Activated naive CD4-positive, alpha-beta T cell treated with Interleukin-2 at 50 U/mL for 16 hours (primary cell): ENCODE measurements at places on chromosomes 13 and 19.

GRCh38 chr13:85313761-85314503 lies 485.3 kb downstream of the SLITRK6 start:
- DNase-seq: no peak

DNA sequence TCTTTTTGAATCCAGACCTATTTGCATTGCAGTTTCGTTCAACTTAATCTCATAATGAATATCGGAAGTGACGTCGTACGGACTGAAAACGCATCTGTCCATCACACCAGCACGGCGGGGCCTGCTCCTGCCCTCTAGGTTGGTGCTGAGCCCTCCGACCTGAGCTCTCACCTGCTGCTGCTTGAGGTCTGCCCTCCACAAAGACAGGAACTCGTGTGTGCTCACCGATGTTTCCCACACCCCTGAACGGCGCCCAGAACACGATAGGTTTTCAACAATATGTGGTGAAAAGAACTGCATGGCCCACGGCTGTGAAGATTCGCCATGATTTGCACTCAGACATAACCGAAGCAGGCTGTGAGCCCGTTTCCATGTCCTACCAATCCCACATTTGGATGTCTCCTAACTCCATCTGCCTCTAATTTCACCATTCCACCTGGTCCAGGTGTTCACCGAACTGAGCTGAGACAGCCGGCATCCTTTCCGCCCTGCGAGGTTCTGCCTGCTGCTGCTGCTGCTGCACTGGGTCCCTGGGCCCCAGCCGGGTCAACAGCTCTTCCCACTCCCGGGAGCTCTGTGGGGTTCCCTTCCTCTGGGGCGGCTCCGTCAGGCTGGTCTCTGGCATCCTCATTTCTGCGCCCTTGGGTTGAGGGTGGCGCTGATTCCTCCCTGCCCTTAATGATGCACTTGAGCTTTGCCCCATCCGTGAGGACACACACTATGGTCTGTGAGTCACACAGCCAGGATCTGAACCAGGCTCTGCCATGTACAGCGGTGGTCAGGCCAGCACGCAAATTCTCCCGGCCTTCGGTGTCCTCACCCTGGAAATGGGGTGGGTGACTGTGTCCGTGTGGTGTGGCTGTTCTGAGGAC lies 20.9 kb downstream of the GRTP1 start:
- DNase-seq: no peak

GRCh38 chr13:37769078-37769477 lies 100.5 kb downstream of the TRPC4 start:
- DNase-seq: no peak

DNA sequence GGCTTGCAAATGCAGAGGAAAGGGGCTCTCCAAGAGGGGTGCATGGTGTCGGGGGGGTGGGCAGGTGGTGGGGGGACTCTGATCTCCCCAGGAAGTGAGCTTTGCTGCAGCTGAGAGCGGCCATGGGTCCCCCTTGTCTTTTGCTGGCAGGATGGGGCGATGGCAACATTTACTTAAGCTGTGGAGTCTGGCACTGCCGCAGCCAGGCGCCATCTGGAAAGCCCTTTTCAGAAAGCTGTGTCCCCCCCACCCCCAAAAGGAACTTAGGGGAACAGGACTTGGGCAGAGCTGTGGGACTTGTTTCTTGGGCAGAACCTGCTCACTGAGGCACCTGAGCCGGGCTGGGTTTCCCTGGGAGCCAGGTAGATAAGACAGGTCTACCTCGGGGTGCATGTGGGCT lies 80.7 kb downstream of the ZNF536 start:
- no peak for DNase-seq

DNA sequence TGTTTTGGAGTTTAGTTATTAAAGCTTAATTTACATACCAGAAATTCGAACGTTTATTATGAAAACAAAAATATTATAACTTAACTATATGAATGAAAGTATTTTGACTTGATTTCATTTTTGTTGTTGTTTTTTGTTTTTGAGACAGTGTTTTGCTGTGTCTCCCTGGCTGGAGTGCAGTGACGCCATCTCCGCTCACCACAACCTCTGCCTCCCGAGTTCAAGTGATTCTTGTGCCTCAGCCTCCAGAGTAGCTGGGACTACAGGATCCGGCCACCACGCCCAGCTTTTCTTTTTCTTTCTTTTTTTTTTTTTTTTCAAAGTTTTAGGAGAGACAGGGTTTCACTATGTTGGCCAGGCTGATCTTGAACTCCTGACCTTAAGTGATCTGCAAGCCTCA lies 392.6 kb downstream of the PCDH17 start:
- no peak for DNase-seq

- DNase-seq: peak; percentile 43
Measured at GRCh38 chr19:11203194-11204075, 6.1 kb upstream of the KANK2 start.

- no peak for DNase-seq
Measured at GRCh38 chr19:5132206-5132560, 163.3 kb downstream of the KDM4B start.

DNA sequence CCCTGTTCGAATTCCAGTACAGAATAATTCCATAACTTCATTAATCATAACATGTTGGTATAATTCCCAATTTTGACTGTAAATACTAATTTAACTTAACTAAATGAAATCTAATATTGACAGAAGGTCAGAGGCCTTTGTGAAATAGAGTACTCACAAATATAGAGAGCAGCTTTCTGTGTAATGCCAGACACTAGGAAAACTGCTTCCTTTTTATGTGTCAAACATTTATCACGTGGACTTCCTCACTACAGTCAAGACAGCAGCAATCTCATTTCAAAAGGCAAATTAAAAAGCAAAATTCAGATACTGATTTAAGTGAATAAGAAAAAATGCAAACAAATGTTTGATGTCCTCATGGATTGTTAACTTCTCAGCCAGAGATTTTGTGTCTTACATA lies 13.1 kb downstream of the ITM2B start:
- no peak for DNase-seq

- DNase-seq: peak; percentile 45
Measured at GRCh38 chr19:31350693-31351055, 1.4 kb upstream of the TSHZ3 start.

DNA sequence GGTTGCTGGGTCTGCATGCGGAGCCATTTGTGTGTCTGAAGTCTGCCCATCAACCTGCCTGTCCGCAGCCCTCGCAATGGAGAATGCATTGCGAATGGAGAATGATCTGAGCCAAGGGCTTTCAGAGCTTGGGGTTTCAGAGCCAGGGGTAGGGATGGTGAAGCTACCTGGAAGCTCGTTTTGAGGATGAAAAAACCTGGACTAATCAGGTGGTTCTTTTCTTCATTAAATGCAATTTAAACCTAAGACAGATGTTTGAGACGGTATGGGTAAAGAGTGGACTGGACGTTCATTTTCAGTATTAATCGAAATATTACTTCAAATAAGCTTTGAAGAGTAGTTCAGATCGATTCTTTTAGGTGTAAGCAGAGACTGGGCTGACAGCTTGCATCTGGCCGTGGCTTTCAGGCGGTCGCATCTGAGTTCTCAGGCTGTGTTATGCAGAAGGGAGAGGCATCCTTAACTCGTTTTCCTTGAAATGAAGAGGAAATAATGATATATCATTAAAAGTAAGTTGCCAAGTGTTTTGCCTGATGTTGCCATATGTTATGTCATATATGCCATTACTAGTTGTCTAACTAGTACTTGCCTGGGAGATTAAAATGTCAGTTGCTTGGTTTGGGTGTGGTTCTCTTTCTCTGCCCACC lies 801 bp downstream of the MCF2L start:
- DNase-seq: no peak

DNA sequence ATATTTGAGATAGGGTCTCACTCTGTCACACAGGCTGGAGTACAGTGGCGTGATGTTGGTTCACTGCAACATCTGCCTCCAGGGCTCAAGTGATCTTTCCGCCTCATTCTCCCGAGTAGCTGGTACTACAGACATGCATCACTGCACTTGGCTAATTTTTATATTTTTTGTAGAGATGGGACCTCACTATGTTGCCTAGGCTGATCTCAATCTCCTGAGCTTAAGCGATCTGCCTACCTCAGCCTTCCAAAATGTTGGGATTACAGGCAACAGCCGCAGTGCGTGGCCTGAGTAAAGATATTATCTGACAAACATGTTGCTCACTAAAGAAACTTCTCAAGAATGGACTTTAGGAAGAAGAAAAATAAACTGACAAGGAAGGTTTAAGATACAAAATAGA lies 125.4 kb upstream of the ABCC4 start:
- DNase-seq: no peak

DNA sequence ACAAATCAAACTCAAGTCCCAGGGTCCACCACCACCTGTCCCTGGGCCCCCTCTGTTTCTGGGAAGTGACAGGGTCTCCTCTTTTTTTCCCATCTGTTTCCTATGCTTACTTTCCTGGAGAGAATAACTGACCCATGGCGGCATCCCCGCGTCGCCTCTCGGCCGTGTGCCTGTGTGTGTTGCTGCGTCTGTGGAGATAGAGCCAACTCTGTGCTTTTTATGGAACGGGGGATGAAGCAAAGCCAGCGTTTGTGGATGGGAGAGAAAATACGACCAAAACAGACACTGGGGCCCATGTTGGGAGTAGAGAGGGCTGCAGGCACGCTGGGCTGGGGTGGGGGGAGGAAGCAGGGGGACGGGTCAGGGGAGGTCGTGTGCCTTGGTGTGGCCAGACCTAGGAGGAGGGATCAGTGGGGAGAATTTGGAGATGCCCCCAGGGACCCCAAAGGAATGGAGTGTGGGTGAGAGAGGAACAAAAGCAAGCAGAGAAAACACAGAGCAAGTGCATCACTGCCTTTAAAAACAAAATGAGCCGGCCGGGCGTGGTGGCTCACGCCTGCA lies 16.6 kb downstream of the PLK5 start:
- DNase-seq: no peak

- no peak for DNase-seq
Measured at GRCh38 chr13:77928909-77929308, 10.3 kb upstream of the EDNRB start.

DNA sequence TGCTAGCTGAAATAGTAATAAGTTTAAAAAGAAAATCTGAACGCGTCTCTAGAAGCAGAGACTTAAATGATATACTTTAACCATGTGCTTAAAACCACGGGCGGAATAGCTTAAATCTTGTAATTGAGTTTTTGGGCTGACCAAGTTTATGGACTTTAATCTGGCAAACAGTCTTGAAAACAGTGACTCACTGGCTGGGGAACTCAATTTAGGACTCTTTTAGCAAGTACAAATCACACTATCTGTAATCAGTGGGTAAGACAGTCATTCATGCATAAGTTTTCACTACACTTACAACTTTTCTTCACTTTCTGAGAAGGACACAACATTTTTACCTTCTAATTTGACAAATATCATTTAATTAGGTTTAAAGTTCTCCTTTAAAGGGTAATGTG lies 26.8 kb downstream of the ZNF627 start:
- DNase-seq: no peak

- DNase-seq: no peak
Measured at GRCh38 chr13:42946927-42947326, 45.1 kb downstream of the EPSTI1 start.

DNA sequence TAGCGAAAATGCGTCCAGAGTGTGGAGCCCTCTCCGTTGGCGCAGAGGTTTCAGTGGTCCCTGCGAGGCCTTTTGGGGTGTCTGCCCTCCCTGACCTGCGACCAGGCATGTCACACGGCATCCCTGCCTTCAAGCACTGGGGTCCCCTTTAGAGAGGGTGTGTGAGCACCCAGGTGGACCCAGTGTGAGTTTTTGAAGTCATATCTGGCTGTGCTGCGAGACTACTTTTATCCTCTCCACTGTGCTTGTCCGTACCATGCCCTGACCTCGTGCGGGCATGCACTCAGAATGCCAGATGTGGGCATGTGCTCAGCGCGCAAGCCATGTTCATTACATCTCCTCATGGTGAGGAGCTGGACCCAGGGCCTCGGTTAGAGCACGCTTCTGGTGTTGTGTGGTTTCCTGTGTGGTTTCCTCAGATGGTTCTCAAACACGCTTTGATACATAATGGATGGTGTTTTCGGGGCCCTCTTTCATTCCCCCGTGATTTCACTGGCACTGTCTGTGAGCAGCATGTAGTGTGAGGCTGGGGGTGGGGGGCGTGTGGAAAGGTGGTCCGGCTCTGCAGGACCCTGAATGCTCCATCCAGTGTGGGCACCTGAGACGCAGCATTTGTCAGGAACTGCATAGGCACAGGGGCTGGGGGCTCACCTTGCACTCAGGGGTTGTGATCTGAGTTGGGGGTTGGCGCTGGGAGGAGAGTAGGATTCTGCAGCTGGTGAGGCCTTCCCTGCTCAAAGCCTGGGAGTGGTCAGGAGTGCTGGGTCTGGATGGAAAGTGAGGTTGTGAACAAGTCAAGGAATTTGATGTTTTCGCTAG lies 2.3 kb downstream of the TFDP1 start:
- DNase-seq: no peak

DNA sequence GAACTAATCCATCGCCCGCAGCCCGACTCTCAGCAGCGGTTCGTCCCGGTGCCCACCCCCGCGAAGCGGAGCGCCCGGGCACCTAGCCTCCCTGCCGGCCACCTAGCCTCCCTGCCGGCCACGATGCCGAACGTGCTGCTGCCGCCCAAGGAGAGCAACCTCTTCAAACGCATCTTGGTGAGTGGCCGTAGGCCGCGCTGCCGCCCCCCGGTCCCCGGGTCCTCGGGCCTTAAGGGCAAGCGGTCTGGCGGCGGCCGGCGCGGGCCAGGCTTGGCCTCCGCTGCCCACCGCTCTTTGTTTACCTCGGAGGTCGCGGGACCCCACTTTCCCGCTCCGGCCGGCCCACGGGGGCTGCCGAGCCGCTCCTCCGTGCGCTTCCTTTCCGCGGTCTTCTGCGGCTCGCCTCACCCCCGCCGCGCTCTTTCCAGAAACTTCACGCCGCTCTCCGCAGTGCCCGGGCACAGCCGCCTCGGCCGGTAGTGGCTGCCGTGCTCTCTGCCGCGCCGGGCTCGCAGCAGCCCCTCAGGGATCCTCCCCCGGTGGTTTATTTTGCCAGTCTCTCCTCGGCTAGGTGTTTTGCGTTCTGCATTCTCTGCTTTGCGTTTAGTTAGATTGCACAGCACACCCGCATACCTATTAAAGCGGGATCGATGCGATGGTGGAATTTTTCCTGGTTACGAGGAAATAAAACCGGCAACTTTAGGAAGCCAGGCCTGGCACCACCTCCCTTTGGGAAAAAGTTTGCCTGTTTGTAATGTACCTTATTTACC lies 524 bp downstream of the NAA16 start:
- DNase-seq: peak; percentile 61

DNA sequence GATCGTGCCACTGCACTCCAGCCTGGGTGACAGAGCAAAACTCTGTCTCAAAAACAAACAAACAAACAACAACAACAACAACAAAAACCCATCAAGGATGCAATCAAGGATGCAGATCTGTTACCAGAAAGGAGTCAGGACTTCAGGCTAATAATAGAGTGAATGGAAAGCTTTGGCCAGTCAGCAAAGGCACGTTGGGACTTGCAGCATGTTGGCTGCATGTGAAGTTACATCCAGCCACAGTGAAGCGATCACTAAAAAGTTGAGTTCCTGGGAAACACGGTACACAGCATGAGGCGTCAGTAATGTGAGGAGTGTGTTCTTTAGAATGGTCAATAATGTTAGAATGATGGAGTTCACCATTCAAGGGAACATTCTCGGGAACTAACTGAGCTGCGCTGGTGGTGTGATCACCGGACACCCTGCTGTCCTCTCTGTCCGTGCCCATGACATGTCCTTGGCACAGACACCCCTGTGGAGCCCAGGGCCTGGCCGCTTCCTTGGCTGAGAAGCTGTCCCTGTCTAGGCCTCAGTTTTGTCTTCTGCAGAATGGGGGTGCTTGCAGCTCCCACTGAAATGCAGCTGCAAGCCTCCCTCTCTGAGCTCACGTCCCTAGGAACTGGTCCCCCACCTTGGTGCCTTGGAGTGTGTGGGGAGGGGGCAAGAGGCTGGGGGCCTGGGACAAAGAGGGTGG lies 2.3 kb upstream of the LGALS7B start:
- no peak for DNase-seq
